Natural killer cell (primary cell): ENCODE measurements at places on chromosomes 2 and 18. TPM values are rescaled to one million over a fixed set of nuclear protein-coding genes. Genes with fewer than 3 reads are reported as not detected.

GRCh38 chr2:30403592-30404312 is 43.3 kb upstream of the LCLAT1 start:
- H3K36me3 ChIP-seq: no peaks in the 10 kb centered on the region
- no peak for DNase-seq
- no peak overlapping the region for H3K4me3 ChIP-seq
- no peaks in the 10 kb centered on the region for H3K4me1 ChIP-seq
- no peak overlapping the region for H3K27ac ChIP-seq
- no peaks in the 10 kb centered on the region for H3K27me3 ChIP-seq

DNA sequence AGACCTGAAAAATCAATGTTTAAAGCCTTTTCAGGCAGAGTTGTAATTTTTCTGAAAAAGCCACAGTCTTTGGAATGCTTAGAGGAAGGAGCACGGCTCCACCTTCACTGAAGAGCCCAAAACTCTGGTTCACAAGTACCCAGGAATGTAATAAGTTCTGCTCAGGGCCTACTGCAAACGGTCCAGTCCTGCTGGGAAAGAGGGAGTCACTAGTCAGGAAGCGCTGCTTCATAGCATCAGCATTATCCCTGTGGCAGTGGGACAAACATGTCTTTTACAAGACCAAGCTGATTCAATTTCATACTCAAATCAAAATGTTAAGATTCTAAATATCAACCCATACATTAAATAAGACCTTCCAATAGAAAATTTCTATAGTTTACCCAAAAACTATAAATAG is 152.9 kb upstream of the PGAP1 start:
- H3K4me1 ChIP-seq: no peaks in the 10 kb centered on the region
- DNase-seq: no peak
- no peak overlapping the region for H3K4me3 ChIP-seq
- H3K27me3 ChIP-seq: no peaks in the 10 kb centered on the region
- H3K36me3 ChIP-seq: peaks cover 93% of the 10 kb centered on the region

DNA sequence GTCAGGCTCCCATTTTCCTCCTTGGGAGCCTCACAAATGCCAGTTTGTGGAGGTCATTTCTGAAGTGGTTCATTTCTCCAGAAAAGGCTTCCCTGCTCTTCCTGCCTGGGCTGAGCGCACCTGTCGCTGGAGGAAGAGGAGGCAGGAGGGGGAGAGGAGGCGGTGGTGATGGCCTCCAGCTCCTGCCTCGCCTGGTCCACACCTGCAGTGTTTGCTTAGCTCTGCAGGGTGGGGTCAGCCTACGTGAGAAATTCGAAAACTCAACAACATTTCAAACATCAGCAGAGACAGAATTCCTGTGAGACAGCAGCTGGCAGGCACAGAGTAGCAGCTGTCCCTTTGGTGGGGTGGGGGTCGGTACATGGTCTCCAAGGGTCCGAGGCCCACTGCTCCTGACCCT is 7.9 kb downstream of the IMPA2 start:
- no peak overlapping the region for H3K4me3 ChIP-seq
- no peak overlapping the region for H3K27ac ChIP-seq
- no peak for DNase-seq
- no peaks in the 10 kb centered on the region for H3K4me1 ChIP-seq
- no peaks in the 10 kb centered on the region for H3K36me3 ChIP-seq

The SF3B1 gene
- 472 TPM for total RNA-seq

GRCh38 chr2:189066037-189066436 is 91.9 kb downstream of the COL3A1 start:
- no peak for DNase-seq
- H3K36me3 ChIP-seq: no peaks in the 10 kb centered on the region
- no peak overlapping the region for H3K27ac ChIP-seq
- H3K27me3 ChIP-seq: no peaks in the 10 kb centered on the region
- no peaks in the 10 kb centered on the region for H3K4me1 ChIP-seq

DNA sequence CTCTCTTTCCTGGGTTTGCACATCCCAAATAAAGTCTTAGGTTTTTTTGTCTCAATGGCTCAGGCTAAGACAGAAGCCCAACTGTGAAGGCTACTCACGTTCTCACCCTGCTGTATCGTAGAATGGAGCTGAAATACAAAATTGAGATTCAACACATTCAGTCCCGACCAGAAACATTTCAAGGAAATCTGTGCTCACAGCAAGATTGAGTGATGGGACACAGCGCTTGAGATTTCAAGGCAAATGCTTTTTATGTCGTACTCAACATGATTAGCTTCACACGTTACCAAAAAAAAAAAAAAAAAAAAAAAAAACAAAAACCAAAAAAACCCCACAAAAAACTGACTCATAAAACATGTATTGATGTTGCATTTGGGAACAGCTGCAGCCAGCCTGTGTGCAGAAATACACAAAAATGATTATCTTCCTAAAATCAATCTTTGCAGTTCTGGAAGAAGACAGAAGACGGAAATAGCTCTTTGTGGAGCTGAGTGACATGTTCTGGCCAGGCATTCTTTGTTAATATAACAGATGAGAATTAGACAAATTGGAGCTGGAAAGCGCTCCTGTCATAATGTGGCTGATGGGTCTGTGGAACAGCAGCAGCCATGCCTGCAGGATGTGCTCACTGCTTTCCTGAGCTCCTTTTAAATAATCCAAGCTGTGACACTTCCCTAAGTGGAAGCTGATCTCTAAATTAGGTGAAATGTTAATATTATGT is 453.2 kb downstream of the LPIN1 start:
- no peak overlapping the region for H3K27ac ChIP-seq
- H3K27me3 ChIP-seq: no peaks in the 10 kb centered on the region
- no peaks in the 10 kb centered on the region for H3K36me3 ChIP-seq
- H3K4me3 ChIP-seq: no peak overlapping the region

GRCh38 chr2:120415728-120416509 is 70.0 kb downstream of the INHBB start:
- H3K36me3 ChIP-seq: no peaks in the 10 kb centered on the region
- DNase-seq: no peak
- H3K4me3 ChIP-seq: no peak overlapping the region
- no peaks in the 10 kb centered on the region for H3K4me1 ChIP-seq
- no peak overlapping the region for H3K27ac ChIP-seq

GRCh38 chr18:37006742-37007141 is 177.8 kb downstream of the KIAA1328 start:
- H3K4me1 ChIP-seq: no peaks in the 10 kb centered on the region
- no peak overlapping the region for H3K4me3 ChIP-seq
- DNase-seq: no peak
- no peaks in the 10 kb centered on the region for H3K27me3 ChIP-seq
- H3K36me3 ChIP-seq: no peaks in the 10 kb centered on the region
- H3K27ac ChIP-seq: no peak overlapping the region

The CFC1 gene
- not detected for total RNA-seq

The AGBL5 gene
- total RNA-seq: 10.0 TPM

The DPP4 gene
- total RNA-seq: 2.3 TPM

The FRZB gene
- not detected for total RNA-seq

DNA sequence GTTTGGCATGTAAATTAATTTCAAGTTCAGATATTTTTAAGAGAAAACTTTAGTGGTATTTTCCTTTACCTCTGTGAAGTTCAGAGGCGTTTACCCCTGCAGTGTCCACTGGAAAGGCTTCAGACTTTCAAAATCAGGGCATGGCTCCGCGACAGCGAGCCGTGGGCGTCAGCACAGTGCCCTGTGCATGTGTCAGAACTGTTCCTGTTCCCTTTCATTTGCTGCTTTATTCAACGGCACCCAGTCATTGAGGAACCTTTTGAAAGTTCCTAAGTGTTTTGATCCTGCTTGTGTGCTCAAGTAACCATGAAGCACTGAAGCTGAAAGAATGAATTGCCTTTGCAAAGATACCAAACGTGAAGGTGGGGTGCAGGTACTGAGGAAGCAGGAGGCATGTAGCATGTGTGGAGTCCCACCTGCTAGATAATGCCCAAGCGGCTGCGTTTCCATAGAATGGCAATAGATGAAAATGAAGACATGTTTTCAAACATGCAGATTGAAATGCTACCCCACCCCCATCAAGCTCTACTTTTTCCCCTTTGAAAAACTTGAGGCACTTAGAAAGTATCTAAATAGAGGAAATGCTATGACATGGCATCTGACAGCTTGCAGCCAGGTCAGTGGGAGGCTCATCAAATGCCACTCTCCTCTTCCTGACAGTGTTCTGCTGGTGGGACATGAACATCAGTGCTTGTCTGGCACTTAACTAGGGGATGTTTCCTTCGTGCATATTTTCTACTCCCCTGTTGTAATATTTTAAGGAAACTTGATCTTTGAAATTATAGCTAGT is 148.6 kb downstream of the ZNF236 start:
- H3K27ac ChIP-seq: no peak overlapping the region
- H3K4me1 ChIP-seq: peaks cover 3% of the 10 kb centered on the region
- no peak overlapping the region for H3K4me3 ChIP-seq
- peaks cover 7% of the 10 kb centered on the region for H3K36me3 ChIP-seq
- no peak for DNase-seq
- H3K27me3 ChIP-seq: no peaks in the 10 kb centered on the region

The KATNAL2 gene
- total RNA-seq: 1.2 TPM

DNA sequence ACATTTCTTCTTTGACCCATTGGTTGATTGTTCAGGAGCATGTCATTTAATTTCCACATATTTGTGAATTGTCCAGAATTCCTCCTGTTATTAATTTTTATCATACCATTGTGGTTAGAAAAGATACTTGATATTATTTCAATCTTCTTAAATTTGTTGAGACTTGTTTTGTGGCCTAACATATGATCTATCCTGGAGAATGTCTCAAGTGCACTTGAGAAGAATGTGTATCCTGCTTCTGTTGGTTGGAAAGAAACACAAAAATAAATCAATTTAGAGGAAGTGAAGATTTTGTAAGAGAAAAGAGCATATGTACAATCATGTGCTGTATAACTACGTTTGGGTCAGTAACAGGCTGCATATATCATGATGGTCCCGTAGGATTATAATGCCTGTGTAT is 118.6 kb upstream of the CDC42EP3 start:
- H3K4me3 ChIP-seq: no peak overlapping the region
- no peaks in the 10 kb centered on the region for H3K4me1 ChIP-seq
- no peaks in the 10 kb centered on the region for H3K36me3 ChIP-seq
- no peak for DNase-seq
- H3K27me3 ChIP-seq: no peaks in the 10 kb centered on the region

The DIPK1C gene
- total RNA-seq: not detected

The SLC5A7 gene
- total RNA-seq: not detected

- DNase-seq: no peak
- H3K4me1 ChIP-seq: peaks cover 43% of the 10 kb centered on the region
- H3K4me3 ChIP-seq: no peak overlapping the region
- H3K27ac ChIP-seq: peak overlapping the region; percentile 60
- no peaks in the 10 kb centered on the region for H3K27me3 ChIP-seq
Observed at GRCh38 chr2:239316562-239317465, 84.0 kb downstream of the HDAC4 start.
